ENCODE measurements at places on chromosomes 2 and 18. TPM values are rescaled to one million over a fixed set of nuclear protein-coding genes. Genes with fewer than 3 reads are reported as not detected.

DNA sequence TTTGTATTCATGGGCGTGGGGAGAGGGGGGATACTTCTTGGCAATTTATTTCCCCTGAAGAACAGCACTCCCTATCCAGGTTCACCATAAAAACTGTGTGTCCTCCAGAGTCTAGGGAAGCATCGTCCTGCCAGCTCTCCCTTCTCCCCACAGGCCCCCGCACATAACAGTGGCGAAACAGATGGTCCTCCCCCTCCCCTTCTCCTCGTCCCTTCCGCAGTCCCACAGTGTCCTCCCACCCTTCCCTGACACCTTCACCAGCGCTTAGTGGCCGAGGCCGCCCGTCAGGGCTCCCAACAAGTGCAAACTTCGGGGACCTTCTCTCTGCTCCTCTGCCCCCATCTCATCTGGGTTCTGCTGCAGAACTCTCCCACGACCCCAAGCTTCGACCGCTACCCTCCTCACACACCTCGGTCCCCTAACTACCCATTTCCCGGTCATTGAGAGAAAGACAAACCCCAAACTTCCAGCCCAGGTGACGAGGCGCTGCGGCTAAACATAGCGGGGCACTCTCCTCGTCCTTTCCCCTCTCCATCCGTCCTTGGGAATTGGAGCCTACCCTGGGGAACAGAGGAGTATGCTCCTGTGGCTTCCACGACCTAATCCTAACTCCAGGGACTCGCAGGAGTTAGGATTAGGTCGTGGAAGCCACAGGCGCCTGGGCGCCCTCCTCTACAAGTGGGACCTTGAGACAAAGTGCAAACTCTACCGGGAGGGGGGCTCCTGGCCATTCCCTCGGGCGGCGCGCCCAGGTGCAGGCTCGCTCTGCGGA lies 971 bp downstream of the ZNF385B start:
- ATAC-seq: peak; percentile 54

DNA sequence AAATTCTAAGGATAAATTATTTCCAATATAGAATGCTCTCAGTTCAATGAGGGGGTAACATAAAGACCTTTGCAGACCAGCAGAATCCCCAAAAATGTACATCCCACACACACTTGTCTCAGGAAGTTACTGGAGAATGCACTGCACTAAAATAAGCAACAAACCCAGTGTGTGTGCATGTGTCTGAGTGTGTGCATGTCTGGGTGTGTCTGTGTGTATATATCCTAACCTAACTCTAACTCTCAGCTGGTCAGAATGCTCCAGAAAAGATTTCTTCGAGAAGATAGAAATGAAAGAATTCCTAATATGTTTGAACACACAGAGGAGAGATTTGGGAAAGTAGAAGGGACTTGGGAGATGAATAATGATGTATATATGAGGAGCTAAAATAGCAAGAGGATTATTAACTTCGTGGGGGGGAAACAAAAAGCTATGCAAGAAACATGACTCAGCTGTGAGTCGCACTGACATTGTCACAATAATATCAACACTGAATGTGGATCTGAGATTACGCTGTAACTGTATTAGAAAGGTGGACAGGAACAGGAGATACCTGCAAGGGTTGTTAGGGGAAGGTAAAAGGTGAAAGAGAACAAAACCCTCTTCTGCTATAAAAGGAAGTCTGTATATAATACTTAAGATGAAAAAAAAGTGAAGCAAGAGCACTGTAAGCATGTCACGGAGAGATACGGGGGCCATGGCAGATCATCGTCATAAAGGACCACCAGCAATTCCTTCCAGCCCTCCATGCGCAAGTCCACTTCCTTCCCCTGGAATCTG lies 11.1 kb downstream of the COLEC12 start:
- ATAC-seq: no peak

DNA sequence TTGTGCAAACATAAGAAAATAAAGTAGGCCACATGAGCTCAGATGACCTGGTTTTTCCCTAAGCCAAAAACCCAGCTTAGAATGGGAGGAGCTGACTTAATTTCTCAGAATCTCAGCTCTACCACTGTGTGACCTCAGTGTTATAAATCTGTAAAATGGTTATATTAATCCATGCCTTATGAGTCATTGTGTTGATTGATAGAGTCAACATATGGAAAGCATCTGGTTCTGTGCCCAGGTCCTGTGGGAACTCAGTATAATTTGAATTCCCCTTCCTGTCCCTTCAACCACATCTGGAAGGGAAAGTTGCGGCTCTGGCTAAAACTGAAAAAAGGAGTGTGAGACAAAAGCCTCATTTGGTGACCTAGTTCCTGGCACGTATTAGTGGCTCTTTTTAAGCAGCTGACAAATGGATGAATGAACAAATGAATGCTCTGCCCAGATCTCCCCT lies 25.7 kb downstream of the TMEM177 start:
- ATAC-seq: no peak

- ATAC-seq: no peak
Observed at GRCh38 chr18:43919551-43919950, 642.3 kb upstream of the SYT4 start.

DNA sequence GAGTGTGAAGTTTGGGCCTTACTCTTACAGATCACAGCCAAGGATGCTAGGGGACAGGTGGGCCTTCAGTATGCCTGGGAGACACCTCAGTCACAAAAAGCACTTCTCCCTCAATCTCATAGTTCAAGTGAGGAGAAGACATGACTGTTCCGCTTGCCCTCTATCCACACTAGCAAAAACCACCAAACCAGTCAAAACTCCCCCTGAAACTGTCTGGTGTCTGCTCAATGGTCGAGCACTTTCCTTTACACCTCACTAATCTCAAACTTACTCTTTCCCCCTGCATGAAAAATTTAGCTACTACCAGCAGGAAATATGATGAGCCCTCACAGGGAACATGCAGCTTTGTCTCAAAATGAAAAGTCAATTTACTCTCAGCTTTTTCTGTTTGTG lies 232.2 kb downstream of the TRIB2 start:
- ATAC-seq: no peak

GRCh38 chr2:215793747-215794595 lies 219.4 kb downstream of the MREG start:
- ATAC-seq: peak; percentile 57

- peak; percentile 87 for ATAC-seq
Observed at GRCh38 chr18:34493099-34493544, 217.0 kb upstream of the DTNA start.

Gene NR4A2
- 1.3 TPM for total RNA-seq

Gene DNAJC5G
- total RNA-seq: not detected
